Stimulated activated CD4-positive, alpha-beta T cell treated with anti-CD3 and anti-CD28 coated beads, Interleukin-15, amount 100 ng/mL, for 1 hour (primary cell): ENCODE measurements at places on chromosomes 6 and 20.

DNA sequence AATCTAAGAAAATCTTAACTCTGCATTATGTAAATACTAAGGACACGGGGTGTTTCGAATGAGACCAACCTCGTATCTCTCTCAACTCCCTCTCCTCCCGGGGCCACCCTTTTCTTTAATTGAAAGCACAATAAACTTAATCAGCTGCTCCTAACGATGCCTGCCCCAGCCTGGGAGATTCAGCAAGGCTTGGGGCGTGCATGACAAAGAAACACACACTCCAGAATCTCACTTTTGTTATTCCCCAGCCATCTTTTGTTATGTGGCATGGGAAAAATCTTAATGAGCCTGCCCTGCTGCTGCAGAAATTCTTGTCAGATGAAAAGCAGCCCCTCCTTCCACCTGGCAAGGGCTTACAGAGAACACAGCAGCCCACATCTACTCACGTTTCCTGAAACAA is 117.4 kb downstream of the TTLL2 start:
- DNase-seq: no peak

- DNase-seq: no peak
Observed at GRCh38 chr6:57159127-57159526, 13.0 kb upstream of the BAG2 start.

DNA sequence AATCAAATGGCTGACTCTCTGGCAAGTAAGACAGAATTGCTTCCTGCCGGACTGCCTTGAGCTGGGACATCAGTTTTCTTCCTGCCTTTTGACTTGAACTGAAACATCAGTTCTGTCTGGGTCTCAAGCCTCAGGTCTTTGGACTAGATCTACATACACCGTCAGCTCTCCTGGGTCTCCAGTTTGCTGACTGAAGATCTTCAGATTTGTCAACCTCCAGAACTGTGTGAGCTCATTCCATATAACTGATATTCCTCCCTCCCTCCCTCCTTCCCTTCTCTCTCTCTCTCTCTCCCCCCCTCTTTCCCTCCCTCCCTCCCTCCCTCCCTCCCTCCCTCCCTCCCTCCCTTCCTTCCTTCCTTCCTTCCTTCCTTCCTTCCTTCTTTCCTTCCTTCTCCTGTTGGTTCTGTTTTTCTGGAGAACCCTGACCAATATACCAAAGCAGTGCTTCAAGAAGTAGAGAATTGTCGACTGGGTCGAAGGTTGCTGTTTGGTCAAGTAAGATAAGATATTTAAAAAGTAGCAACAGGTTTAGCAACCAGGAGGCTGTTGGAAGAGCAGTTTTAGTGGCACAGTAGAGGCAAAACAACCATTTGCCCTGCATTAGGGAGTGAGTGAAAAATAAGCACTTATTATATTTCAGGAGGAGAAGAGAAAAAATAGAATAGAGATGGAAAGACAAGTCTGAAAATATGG is 33.1 kb upstream of the CMTR1 start:
- DNase-seq: no peak

DNA sequence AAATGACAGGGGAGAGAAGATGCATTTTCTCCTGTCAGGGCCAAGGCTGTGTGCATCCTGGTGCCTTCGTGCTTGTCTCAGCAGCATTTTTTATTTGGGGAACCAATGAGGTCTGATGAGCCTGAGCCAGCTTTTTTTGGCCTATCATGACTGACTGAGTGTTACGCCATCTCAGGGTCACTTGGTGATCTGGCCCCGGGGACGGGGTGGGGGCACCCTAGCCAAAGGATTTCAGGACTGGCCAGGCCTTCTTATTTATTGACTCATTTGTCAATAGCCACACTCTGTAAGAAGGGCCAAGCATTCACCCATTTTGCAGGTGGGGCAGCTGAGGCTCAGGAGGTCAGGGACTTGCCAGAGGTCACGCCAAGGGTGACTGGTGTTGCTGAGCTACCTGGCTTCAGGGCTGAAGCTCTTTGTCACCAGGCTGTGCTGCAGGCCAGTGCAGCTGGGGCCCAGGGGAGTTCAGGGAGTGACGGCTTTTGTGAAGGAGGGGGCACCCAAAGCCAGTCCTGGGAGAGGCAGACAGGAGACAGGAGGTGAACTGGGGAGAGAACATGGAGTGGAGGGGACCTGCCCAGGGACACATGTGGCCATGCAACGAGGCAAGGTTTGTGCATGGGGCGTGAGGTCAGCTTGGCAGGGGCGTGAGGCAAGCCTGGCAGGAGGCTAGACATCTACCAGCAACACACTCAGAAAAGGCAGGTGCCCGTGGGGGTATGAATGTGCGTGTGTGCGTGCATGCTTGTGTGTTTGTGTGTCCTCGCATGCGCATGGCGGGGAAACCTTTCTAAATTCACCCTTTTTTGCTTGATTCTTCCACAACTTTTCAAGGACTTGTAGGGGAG is 31.1 kb downstream of the VSTM2L start:
- DNase-seq: no peak

GRCh38 chr6:95232446-95232845 is 344.9 kb upstream of the MANEA start:
- DNase-seq: no peak

DNA sequence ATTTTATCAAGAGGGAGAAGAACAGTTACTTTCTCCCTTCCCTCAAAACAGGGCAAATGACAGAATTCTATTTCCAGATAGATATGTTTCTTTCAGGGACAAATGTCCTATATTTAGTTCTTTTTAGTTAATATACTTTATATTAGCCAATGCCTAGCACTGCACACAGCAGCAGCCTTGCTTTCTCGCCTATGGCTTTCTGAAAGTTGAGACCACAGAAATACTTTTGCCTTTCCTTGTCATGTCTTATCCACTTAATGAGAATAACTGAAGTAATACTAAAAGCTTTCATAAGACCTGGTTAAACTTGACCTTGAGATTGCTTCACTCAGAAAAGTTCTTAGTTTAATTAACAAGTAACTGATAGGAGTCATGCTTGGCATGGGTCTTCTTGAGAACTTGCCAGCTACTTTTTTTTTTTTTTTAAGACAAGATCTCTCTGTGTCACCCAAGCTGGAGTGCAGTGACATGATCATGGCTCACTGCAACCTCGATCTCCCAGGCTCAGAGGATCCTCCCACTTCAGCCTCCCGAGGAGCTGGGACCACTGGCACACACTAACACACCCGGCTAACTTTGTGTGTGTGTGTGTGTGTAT is 159.3 kb downstream of the CDKAL1 start:
- DNase-seq: no peak

- DNase-seq: no peak
Observed at GRCh38 chr6:14715076-14715475, 530.8 kb upstream of the JARID2 start.

GRCh38 chr20:62825986-62826645 is 9.3 kb downstream of the COL9A3 start:
- DNase-seq: no peak

GRCh38 chr6:160962835-160963623 is 28.5 kb upstream of the MAP3K4 start:
- DNase-seq: no peak

DNA sequence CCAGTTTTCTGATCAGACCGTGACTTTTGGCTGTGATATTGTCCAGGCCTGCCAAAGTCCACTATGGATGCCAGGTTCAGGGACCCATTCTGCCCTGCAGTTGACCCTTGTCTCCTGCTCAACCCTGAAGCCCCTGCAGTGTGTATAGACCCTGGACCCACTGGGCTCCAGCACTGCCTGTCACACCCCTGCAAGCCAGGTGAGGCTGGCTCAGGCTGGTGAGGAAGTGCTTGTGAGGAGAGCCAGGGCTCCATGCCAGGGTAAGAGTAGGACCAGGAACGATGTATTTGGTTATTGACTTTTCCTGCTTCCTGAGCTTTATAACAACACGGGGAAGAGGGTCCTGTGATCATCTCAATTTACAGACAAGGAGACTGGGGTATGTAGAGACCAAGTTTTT is 19.1 kb upstream of the CD93 start:
- DNase-seq: no peak

DNA sequence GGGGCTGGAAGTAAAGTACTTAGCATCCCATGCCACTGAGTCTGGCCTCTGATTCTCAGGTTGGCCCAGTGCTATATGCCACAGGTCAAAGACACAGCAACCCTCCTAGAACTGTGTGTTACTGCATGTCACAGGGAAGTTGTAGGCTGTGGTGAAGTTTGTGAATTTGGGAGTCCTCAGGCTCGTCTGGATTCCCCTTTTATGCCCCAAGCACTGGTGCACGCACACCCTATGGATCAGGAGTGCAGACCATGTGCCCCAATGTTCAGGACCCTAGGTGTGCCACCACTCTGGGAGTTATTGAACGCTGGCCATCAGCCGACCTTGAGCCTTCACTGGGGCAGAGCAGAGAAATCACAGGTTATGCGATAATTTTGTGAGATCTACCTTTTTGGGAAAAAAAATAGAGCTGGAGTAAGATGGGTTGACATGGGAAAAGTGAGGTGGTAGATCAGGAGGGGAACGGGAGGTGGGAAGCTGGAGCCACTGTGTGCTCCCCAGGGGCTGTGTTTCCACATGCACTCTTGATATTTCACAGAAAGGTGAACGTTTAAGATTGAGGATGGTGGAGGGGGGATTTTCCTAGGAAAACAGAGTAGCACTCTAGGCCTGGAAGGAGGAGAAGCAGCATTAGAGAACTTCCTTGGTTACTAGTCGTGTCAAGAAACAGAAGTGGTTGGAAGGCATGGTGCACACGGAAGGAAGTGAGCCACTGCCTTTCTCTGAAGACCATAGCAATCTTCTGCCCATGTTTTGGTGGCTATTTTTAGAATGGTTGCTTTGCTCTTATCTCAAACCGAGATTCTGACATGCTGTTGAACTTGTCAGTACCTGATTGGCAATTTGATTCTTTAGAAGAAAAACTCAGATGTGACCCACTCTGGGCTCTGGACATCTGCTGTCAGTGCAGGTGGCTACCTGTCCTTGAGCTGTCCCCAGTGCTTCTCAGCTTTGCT is 44.1 kb downstream of the DUSP22 start:
- no peak for DNase-seq

- no peak for DNase-seq
Observed at GRCh38 chr6:70134542-70134941, 168.3 kb downstream of the COL9A1 start.

DNA sequence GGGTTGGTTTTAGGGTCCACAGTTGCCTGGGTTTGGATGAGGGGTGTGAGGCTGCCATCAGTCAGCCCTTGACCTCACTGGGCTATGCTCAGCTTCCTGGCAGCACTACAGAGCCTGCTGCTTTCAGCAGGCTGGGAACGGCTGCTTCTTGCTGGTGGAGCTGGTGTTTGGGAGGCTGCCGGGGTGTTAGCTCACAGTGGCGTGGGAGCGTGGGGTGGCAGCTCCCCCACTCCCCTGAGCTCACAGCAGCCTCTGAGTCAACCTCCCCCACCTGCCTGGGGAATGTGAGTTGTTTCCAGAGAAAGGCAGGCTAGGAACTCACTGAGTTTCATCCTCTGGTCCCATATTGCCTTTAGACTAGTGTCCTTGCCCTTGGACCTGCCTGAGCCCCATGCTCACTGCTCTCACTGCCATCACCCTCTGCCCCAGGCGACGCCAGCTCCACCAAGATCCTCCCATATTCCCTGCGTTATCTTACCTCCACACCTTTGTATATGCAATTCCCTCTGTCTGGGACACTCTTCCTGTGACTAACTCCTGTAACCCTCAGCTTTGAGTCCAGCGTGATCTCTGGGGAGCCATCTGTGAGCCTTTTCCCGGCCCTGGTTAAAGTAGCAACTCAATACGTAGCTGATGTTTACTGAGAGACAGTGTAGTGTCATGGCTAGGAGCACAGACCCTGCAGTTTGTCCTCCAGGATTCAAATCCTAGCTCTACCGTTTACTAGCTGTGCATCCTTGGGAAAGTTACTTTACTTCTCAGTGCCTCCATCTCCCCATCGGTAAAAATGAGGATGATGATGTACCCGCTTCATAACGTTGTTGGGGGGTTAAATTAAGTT is 34.8 kb downstream of the PPP1R16B start:
- DNase-seq: no peak

- DNase-seq: no peak
Observed at GRCh38 chr6:158666628-158667359, 16.9 kb downstream of the SYTL3 start.

DNA sequence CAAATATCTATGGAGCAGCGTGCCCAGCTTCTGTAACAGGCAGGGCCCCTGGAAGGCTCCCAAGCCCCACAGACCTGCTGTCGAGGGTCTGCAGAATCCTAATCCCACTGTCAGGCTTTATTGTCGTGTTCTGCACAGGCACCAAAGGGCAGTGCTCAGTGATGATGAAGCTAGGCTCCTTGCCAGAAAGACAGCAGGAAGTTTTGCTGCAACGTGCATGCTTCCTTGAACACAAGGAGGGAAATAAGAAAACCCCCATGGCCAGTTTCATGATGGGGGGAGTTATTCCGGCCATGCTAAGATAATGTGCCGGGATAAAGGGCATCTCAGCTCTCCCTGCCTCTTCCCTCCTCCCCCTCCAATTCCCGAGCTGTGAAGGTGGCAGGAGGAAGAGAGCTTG is 109.4 kb upstream of the KCNG1 start:
- DNase-seq: no peak

GRCh38 chr6:158402184-158402583 is 89.9 kb downstream of the TULP4 start:
- DNase-seq: no peak

- no peak for DNase-seq
Observed at GRCh38 chr6:161228921-161229591, 44.8 kb downstream of the AGPAT4 start.

- no peak for DNase-seq
Observed at GRCh38 chr6:792662-793061, 99.7 kb upstream of the EXOC2 start.

DNA sequence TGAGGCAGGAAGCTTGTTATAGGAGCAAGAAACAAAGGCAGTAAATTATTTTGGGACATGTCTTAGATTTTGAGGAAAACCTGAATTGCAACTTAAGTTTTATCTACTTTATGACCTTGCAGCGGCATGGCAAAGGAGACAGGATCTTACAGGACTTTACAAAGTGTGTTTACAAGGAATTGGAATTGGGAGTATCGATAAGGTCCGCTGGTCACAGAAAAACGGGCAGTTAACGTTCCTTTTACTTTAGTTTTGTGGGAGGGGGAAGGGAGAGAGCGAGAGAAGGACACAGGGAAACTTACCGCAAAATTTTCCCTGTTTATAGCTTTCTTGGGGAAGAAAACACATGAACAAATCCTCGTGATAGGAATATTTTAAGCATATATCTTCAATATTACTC is 1607.2 kb downstream of the GRIK2 start:
- no peak for DNase-seq

DNA sequence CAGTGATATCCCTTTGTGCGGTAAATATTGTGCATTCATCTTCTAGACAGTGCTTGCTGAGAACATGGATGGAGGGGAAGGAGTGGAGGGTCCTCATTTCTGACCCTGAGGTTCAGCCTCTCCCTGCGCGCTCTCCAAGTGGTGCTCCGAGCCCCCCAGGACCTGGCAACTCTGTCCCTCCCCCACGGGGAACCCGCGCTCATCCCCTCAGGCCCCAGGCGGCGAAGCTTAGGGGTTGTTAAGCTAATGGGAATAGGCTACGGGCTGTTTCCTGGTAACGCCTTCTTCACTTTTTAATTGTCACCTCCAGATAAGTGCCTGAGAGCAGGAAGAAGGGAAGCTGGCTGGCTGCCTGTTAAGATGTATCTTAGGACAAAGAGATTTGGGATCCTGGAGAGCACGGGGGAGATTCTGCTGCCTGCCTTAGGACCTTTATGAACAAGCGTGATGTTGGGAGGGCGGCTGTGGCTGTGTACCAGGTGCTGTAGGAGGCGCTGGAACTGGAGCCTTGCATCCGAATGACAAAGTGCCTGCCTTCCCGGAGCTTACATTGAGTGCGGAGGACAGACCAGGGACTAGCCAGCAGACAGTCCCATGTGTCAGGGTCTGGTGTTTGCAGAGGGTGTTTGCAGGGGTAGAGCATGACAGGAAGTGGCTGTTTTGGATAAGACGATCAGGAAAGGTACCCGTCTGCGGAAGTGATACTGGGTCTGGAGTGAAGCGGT is 11.7 kb downstream of the TSHZ2 start:
- no peak for DNase-seq

GRCh38 chr6:109406196-109406595 is 23.9 kb upstream of the CD164 start:
- no peak for DNase-seq
